ENCODE measurements at places on chromosomes 2 and 18.

- DNase-seq: no peak
These were observed 569.0 kb upstream of the SYT4 start for GRCh38 chr18:43846299-43846698.

- no peak for DNase-seq
These were observed 108.6 kb upstream of the FZD7 start for GRCh38 chr2:201925056-201925455.

DNA sequence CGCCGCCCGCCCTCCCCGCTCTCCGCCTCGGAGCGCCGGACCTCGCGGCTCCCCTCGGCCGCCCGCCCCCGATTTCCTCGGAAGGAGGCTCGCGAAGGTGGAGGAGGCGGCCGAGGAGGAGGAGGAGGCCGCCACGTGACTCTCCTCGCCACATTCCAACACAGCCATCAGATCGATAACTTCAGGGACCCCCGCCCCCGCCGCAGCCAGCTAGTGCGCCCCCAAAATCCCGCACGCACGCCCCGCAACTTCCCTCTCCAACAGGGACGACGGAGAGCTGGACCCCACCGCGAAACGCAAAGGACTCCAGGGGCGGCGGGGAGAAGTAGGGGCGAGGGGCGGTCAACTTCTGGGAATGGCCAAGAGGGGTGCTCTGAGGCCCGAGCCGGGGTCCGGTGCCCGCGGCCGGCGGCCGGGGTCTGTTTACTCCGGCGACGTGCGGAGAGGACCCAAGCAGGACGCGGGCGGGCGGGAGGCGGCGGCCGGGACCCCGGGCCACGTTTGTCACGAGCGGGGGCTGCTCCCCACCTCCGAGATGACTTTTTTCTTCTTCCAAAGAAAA is 2.0 kb downstream of the ZNF521 start:
- DNase-seq: no peak

DNA sequence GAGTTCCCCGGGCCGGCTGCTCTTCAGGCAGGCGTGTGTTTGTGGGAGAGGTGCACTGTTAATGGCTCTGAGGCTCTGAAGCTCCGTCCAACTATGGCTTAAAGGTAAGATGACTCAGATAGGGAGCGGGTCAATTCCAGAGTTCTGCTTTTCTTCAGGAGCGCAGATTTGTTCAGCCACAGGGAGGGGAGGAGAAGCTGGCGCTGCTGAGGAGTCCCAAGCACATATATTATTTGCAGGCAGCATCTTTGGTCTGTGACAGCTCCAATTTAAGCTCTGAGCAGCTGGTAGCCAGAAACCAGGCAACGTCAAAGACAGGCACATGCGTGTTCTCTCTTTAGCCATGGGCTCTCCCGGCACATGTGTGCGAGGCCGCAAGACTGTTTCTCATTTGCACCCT is 229.2 kb downstream of the BCL2 start:
- no peak for DNase-seq

- DNase-seq: no peak
These were observed 72.6 kb downstream of the SUCLG1 start for GRCh38 chr2:84386336-84387040.

GRCh38 chr18:76274468-76275289 is 220.4 kb downstream of the ZNF516 start:
- DNase-seq: no peak

- no peak for DNase-seq
These were observed 333.0 kb downstream of the GRB14 start for GRCh38 chr2:164288235-164288634.

DNA sequence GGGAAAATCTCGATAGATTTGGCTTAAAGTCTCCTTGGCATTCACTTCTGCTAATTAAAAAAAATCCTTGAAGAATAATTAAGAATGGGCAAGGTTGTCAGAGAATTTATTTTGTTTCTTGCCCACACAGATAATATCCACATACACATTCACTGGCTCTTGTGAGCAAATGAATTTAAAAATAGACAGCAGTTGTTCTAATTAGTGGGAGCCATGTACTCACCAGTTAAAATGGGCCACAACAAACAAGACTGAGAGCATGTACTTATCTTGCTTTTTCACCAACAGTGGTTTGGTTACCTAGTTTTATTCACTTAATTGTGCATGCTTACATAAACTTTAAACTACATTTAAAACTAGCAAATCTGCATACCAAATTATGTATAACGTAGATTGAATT is 53.5 kb downstream of the TMEM182 start:
- no peak for DNase-seq

DNA sequence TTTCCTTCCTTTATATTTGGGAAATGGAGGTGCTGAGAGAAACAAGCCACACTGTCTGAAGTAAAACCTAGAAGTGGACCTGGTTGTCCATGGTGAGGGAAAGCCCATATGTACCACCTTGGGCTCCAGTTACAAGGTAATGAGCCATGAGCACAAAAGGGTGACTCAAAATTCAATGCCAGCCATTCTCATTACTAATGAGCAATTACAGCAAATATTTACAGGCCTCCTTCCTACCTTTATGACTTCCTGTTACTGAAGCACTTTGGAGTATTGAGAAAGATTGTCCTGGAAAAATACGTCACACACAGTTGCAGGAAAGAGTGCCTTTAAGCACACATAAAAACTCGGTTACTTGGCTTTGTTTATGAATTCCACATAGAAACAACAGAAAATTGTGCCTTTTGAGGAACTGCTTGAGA is 9.1 kb downstream of the EPAS1 start:
- DNase-seq: no peak

DNA sequence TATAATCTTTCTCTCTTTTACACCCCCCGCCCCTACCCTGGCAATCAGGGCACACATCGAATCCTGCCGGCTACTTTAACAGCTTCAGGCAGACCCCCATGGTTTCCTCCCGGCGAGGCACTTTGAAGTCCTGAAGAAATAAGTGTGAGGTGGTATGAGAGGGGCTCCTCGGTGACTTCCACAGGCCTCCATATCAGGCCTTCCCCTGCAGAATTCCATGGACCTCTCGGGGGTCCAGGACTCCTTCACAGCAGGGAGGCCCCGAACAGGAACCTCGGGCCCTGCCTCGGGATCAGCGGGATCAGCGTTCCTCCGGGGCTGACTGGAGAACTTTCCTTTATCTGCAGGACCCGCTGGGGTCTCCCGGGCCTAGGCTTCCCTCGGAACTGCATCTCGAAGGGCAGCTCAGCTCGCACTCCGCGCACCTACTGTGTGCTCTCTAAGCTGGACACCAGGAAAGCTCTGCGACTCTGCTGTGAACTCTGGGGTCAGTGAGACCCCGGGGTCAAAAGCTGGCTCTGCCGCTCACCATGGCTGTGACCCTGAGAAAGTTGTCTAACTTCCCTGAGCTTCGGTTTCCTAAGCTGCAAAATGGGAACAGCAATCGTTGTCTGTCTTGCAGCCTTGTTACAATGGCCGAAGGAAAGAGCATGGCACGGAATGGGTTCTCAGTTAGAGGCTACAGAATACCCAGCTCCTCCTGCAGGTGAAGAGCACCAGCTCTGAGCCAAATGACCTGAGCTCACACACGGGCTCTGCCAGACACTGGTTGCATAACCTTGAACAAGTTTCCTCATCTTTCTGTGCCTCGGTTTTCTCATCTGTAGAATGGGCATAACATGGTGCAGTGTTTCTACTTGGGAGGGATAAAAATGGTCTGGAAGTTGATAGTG is 97.4 kb upstream of the ID2 start:
- DNase-seq: no peak

GRCh38 chr2:238947920-238948710 is 100.2 kb downstream of the TWIST2 start:
- peak; percentile 63 for DNase-seq

- DNase-seq: no peak
These were observed 10.5 kb downstream of the C1QL2 start for GRCh38 chr2:119147776-119148715.

- DNase-seq: no peak
These were observed 15.7 kb downstream of the CCDC85A start for GRCh38 chr2:56199492-56199891.

DNA sequence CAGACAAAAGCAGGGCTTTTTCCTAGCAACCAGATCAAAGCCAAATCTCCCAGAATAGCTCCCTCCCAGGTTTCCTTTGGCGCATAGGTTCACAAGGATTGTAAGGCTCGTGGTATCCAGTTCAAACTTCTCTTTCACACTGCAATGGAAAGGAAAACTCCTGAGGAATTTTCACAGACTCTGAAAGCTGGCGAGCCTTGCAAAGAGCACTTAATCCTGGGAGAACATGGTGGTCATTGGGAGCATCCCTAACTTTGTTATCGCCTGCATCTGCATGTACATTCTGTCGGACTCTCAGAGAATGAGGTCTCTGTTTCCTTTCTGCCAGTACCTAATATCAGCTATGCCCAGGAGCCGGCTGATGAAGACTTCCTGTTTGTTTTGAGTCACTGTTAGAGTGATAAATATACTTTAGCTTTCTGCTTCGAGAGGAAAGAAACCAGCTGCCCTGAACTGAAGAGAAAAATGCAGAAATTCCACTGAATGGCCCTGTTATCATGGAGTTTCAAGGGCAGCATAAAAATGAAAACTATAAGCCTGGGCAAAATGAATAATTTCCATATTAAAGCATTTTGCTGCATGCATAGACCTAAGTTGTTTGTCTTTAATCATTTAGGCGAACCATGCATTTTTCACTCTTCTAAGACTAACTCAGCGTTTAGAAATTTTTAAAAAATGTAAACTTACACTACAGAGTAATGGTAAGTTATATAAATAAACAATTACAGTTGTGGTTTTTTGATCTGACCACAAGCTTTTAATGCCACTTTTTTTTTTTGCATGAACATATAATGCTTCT is 76.4 kb upstream of the ZEB2 start:
- no peak for DNase-seq

Data from ascending aorta (tissue), 2 donors.